ENCODE measurements at places on chromosomes 3 and 15.

DNA sequence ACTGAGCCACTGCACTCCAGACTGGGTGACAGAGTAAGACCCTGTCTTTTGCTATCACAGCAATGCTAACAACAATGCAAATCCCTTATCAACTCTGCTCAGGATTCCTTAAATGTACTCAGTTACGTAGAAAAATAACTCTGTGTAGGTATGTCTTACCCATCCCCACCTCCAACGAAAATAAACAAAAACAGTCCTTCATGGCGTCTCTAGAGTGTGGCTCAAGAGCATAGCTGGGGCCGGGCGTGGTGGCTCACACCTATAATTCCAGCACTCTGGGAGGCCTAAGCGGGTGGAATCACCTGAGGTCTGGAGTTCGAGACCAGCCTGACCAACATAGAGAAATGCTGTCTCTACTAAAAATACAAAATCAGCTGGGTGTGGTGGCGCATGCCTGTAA is 13.2 kb upstream of the NCKIPSD start:
- no peak for DNase-seq

GRCh38 chr3:159926573-159926972 is 62.1 kb upstream of the IL12A start:
- DNase-seq = no peak

GRCh38 chr3:36969540-36970432 is 23.1 kb downstream of the EPM2AIP1 start:
- DNase-seq = no peak

GRCh38 chr3:78021710-78022109 is 981.8 kb downstream of the ROBO2 start:
- no peak for DNase-seq

GRCh38 chr15:32108661-32109060 is 78.3 kb downstream of the CHRNA7 start:
- no peak for DNase-seq

GRCh38 chr3:101867511-101867910 is 18.2 kb downstream of the NFKBIZ start:
- no peak for DNase-seq

DNA sequence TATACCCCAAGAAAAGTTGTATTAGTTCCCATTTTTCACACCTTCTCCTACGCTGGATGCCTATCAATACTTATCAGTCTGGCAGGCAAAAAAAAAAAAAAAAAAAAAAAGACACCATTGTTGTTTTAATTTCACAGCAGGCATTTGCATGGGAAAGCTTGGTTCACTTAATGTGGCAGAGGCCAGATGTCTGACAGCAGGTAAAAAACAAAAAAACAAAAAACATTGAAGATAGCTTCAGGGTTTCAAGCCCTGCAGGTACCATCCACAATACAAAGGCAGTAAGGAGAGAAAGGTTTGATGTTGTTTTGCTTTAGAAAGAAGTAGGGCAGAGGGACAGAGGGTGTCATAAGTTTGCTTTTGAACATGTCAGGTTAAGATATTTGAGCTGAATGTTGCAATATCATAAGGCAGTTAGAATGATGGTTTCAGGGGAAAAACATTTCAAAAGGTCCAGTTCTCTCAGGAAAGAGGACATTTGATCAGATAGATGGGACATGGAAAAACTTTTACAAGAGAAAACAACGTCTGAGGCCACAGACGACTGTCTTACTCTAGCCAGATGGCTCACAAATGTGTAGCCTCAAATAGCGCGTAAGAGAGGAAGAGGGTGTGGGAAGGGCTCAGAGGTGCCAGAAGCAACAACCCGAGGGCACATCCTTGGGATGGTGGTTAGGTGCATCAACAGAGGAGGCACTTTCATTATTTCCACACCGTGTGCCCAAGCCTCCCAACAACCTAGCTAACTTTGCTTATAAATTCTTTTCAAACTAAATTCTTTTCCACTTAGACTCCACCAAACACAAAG is 25.7 kb downstream of the PCOLCE2 start:
- DNase-seq = peak; percentile 69

- DNase-seq = no peak
These were observed 81.2 kb downstream of the SRGAP3 start for GRCh38 chr3:9168241-9168741.

DNA sequence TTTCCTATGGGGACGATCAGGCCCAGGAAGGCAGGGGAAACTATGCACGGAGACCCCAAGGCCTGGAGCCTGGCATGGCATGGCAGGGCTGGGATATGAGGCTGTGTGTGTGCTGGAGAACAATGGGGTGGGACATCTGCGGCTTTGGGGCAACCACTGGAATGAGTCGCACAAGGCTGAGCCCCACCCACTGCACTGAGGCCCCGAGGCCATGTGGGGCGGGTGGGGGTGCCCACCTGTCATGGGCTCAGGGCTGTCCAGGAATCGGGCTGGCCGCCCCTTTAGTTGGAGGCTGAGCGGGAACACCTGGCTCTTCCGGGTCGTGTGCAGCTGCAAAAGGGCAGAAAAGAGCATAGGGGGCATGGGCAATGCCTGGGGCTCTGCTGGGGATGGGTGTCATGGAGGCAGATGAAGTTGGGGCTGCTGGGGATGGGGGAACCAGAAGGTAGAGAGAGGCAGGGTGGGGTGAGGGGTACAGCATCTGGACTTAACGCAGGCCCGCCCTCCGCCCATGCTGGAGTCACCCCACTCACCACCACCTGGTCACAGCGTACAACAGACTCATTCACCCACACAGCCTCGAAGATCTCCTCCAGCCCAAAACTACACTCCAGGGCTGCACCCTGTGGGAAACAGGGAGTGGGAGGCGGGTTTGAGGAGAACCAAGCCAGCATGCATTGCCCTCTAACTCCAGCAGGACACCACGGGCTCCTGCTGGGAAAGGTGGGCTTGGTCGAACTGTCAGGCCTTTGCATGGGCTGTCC is 31.1 kb downstream of the PLXND1 start:
- DNase-seq = no peak

DNA sequence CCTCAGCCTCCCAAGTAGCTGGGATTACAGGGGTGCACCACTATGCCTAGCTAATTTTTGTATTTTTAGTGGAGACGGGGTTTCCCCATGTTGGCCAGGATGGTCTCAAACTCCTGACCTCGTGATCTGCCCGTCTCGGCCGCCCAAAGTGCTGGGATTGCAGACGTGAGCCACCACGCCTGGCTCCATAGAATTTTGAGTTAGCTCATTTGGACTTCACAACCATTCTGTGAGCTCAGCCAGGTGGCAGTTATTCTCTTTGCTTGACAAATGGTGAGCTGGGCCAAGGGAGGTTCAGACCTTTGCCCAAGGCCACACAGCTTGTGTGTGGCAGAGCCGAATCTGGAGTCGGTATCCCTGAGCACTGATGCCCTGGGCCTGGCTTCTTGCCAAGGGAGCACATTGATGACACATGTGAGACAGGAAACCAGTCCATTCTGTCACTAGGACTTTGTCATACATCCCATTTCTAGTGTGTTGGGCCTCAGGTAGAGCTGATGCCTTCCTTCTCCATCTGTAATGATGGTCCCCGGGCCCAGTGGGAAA is 17.6 kb downstream of the PODXL2 start:
- no peak for DNase-seq

DNA sequence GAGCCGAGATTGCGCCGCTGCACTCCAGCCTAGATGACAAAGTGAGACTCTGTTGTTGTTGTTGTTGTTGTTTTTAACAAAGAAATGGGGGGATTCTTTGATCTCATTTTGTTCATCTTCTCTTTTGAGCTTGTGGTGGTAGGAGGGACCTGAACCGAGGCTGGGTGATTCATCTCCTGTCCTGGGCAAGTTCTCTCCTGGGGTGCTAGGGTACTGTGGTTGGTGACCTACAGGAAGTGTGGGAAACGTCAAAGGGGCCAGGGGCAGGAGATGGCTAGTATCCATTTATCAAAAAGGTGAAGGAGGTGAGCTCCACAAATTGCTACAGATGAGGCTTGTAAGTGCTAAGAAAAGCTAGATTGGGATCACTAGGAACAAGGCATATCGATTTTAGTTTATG is 14.3 kb downstream of the PPCDC start:
- no peak for DNase-seq

DNA sequence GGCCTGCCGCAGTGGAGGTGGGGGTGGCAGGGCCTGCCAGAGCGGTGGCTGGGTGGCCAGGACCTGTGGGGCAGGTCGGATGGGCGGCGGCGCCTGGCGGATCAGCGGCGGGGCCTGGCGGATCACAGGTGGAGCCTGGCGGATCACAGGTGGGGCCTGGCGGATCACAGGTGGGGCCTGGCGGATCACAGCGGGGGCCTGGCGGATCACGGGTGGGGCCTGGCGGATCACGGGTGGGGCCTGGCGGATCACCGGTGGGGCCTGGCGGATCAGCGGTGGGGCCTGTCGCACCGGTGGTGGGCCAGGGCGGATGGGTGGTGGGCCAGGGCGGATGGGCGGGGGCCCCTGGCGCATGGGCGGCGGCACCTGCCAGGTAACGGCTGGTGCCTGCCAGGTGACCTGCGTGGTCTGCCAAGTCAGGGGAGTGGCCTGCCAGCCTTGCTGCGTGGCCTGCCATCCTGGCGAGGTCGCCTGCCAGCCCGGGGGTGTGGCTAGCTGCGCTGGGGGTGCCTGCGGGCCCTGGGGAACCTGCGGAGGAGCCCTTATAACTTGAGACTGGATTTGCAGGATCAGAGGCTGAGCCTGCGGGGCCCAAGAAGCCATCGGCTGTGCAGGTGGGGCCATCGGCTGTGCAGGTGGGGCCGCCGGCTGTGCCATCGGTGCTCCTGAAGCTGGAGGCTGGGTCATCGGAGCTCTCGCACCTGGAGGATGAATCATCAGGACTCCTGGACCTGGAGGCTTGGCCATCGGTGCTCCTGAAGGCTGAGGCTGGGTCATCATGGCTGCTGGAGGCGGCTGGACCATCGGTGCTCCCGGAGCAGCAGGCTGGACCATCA is 1.3 kb downstream of the MAGEL2 start:
- no peak for DNase-seq

- no peak for DNase-seq
These were observed 37.9 kb downstream of the EID1 start for GRCh38 chr15:48915861-48916260.

DNA sequence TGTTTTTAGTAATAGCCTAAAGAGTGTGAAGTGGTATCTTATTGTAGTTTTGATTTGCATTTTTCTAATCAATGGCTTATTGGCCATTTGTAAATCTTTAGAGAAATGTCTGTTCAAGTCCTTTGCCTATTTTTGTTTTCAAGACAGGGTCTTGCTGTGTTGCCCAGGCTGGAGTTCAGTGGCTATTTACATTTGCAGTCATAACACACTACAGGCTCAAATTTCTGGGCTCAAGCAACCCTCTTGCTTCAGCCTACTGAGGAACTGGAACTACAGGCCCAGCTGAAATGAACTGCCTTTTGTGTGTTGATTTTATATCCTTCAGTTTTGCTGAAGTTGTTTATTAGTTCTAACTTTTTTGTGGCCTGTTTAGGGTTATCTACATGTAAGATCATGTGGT is 27.9 kb downstream of the BSN start:
- DNase-seq = no peak

GRCh38 chr3:8365541-8365940 is 136.1 kb upstream of the LMCD1 start:
- DNase-seq = no peak

- no peak for DNase-seq
These were observed 428.8 kb upstream of the TBL1XR1 start for GRCh38 chr3:177626045-177626444.

- no peak for DNase-seq
These were observed 6.2 kb upstream of the ZNF35 start for GRCh38 chr3:44642337-44642736.

GRCh38 chr15:100703032-100703578 is 100.7 kb downstream of the ASB7 start:
- peak; percentile 34 for DNase-seq

DNA sequence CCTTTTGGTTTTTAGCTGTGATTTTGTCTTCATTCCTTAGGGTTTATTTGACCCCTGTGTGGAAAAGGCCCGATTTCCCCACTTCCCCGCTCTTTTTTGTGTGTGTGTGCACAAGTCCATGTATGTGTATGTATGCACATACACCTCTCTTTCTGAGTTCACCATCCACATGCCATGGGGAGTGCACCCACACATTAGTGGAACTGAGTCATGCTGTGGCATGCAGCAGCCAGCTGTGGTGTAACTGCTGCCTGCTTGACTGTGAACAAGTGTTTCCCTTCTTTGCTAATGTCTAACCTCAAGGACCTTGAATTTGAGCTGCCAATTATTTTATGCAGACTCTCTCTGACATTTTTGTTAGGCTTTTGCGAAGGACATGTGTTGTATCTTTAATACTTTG is 434.9 kb upstream of the TPM1 start:
- no peak for DNase-seq

DNA sequence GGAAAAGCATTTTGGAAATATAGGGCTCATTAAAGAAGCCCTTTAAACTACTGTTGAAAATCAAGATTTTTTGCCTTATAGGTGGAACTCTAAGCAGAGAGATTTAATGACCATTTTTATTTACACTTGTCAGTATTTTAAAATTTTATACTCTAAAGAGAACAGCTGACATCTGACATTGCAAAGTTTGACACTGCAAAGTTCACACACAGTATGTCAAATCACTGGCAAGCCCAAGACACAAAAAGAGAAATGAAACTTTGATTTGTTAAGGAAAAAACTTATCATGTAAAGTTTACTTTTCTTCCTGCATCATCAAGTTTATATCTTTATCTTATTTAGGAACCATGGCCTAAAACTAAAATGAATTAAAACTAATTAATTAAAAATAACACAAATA is 40.2 kb downstream of the DPH6 start:
- DNase-seq = no peak

DNA sequence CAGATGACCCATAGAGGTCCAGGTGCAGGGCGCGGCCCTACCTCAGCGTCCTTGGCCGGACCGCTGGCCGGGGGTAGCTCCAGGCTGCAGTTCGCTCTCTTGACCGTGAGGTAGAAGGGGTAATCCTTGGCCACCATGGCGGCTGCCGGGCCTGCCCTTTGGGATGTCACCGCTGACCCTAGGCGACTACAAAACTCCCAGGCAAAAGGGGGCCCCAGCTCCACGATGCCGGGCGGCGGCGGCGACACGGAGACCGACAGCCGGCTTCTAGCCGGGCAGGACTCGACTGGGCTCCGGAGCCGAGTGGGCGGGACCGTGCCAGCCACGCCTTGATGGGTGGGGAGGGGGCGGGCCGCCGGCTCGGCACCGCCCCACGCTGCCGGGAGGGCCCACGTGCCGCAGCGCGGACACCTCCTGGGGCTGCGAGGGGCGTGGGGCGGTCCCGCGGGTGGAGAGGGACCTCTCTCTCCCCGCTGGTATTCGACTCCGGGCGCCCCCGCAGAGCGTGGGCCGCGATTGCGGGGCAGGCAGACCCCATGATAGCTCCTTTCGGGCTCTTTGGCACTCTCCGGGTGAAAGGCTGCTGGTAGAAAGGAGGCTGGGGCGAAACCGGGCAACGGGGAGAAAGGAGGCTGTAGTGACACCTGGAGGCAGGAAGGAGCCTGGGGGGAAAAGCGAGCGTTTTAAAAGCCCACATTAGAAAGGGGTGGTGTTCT is at the start of gene ARHGEF3:
ARHGEF3 (minus strand) TSS at position 288 of the 716 bp plus-strand sequence; CDS start at position 137, 151 bp downstream.
- peak; percentile 80 for DNase-seq

All from right atrium auricular region (tissue), 2 donors.